ENCODE measurements at places on chromosomes 7 and 10. TPM values are rescaled to one million over a fixed set of nuclear protein-coding genes. Genes with fewer than 3 reads are reported as not detected.

COL26A1 gene
- total RNA-seq = 0.12 TPM

GRM3 gene
- not detected for total RNA-seq

AMPH gene
- total RNA-seq = 3.1 TPM

ACTR3C gene
- 0.07 TPM for total RNA-seq

GRID2IP gene
- total RNA-seq = 0.02 TPM

SHLD2 gene
- 20.9 TPM for total RNA-seq

FLNC gene
- 150 TPM for total RNA-seq

HOXA4 gene
- 4.9 TPM for total RNA-seq

GRCh38 chr7:112282476-112283188 lies 76.1 kb downstream of the ZNF277 start:
- DNase-seq = no peak

DNA sequence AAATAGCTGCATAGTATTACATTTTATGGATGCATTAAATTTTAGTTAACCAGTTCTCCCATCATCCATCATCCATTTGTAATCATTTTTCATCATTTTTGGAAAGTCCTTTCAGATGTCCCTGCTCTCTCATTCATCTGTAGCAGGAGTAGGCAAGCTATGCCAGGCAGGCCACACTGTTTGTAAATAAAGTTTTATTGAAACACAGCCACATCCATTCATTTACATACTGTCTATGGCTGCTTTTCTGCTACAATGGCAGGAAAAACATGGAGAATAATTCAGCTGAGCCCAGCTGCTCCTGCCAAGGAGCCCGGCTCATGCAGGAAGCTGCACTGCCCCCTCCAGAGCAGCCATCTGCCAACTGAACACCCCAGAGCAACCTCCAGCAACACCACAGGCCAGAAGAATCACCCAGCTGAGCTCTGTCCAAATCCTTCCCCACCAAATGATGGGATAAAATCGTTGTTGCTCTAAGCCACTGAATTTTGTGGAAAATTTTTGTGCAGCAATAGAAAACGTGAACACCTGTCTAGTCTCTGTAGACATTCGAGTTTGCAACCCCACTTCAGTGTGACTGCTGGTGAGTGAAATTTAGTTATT lies 19.6 kb downstream of the ITIH5 start:
- DNase-seq = no peak

- peak; percentile 65 for DNase-seq
Measured at GRCh38 chr7:1961701-1962276, 271.0 kb downstream of the MAD1L1 start.

- DNase-seq = no peak
Measured at GRCh38 chr7:98826387-98826786, 43.4 kb downstream of the TMEM130 start.

- DNase-seq = no peak
Measured at GRCh38 chr7:159004411-159004810, 140.3 kb downstream of the VIPR2 start.

- DNase-seq = no peak
Measured at GRCh38 chr10:77921395-77921794, 5.2 kb downstream of the DLG5 start.

GRCh38 chr7:130069179-130069977 lies 956 bp upstream of the KLHDC10 start:
- no peak for DNase-seq

- DNase-seq = no peak
Measured at GRCh38 chr10:112026438-112026837, 157.1 kb downstream of the GPAM start.

DNA sequence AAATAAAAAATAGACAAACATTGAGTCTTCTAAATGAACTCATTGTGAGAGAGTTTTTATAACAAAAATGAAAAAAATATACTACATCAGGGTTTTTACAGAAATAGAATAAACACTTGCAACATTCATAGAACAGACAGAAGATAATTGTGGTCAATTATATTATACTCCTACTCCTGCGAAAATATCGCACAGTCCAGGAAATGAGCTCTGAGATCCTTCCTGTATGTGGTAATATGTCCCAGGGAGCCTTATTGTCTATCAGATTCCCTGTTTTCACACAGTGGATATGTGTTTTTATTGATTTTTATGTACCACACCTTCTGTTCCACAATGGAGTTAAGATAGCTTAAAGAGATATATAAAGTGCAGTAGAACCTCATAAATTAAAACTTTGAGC lies 27.5 kb upstream of the RELN start:
- no peak for DNase-seq

- no peak for DNase-seq
Measured at GRCh38 chr10:130430291-130430690, 294.1 kb downstream of the GLRX3 start.

GRCh38 chr10:61280303-61280702 lies 172.9 kb downstream of the TMEM26 start:
- peak; percentile 77 for DNase-seq

DNA sequence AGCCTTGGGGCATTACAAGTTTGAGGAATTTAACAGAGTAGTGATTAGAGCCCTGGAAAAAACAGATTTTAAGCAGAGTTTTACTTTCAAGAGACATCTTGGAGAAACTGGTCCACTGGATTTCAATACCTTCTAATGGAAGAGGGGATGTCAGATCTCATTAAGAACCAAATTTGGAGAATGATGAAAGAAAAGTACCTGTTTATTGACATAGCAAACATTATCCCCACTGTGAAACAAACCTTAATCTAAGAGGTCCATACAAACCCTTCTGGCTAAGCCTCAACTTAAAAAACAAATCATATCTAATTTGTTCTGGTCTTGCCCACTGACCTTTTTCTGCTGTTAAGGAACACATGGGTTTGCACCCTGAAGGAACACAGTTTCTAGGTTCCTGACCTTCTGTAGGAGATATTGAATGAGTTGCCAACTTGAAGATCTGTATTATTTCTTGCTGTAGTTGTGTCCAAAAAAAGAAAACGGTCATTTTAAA lies 53.5 kb downstream of the LAMB1 start:
- DNase-seq = no peak

DNA sequence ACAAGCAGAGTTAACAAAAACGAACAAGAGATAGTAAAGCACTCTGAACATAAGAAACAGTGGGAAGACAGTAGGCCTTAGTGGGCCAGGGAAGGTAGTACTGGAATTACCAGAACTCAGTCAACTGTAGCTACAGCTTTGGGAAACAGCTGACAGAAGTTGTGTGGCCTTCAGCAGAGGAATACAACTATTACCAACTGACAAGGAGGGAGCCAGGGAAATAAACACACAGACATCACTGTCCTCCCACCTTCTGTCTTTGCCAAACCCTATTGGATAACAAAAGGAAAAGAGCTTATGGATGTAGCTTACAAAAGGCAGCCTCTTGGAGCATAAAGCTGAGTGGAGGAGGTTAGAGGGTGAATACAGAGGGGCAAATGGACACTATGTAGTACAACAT lies 15.4 kb downstream of the MICU1 start:
- DNase-seq = no peak

DNA sequence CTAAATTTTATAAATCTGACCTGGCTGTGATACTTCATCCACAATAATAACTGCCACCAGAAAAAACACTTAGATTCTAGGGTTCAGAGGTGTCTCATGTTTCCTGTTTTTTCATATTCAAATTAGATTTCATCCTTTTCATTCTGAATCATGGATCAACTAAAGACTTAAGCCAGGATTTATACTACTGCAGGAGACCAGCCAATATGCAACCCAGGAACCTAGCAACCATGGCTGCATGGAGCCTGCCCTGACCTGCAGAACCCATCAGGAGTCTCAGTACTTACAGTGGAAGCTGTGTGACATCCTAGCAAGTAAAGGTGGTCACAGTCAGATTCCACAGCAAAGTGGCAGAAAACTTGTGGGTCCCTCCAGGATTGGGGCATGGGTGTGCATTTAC lies 40.5 kb upstream of the RNF148 start:
- no peak for DNase-seq

GRCh38 chr7:87934699-87935383 lies 790 bp downstream of the ADAM22 start:
- peak; percentile 24 for DNase-seq

- DNase-seq = peak; percentile 79
Measured at GRCh38 chr7:117119192-117119924, 166.1 kb downstream of the ST7 start.

DNA sequence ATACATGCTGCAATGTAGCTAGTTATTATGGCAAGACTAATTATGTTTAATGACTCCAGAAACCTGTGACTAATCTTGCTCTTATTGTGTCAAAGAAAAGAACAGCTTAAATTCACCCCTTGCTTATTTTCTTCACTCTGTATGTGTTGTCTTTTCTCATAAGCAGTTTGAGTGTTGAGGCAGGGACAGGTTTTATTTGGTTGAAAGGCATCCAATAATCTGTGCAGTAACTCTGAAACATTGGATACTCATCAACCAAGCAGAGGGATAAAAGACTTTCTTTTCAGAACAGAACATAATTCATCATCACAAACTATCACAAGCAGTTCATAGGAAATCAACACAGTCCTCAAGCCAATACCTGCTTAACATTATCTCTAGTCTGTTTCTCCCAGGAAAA lies 797.6 kb upstream of the MBL2 start:
- no peak for DNase-seq

- no peak for DNase-seq
Measured at GRCh38 chr7:137798073-137798763, 48.6 kb downstream of the DGKI start.

DNA sequence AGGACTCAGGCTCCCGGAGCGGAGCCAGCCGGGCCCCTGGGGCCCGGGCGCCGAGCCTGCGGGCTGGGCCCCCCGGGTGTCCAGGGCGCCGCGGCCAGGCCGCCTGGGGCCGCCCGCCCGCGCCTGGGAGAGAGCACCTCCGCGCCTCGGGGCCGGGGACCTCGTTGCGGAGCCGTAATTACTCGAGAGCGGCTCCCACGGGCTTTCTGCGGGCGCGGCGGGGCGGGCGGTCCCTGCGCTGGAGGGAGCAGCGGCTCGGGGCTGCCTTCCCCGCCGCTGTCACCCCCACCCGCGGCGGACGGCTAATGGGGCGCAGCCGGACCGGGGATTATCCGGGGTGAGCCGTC lies 1.5 kb downstream of the GNB2 start:
- no peak for DNase-seq

DNA sequence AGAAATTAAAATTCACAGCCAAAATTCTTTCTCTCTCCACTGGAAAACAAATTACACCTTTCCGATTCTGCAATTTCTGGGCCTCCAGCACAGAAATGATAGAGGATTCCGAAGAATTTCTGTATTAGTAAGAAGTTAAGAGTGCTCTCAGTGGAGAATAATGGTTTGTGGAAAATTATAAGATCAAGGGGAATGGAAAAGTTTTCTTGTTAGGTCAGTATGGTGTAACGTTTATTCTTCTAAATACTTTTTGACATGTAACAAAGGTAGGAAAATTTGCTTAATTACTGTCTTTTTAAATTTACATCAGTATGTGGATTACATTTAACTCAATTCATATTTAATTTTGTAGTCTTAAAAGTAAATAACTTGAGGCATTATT lies 288.3 kb upstream of the NFE2L3 start:
- no peak for DNase-seq

GRCh38 chr7:1742555-1743303 lies 72.7 kb downstream of the ELFN1 start:
- DNase-seq = peak; percentile 24

DNA sequence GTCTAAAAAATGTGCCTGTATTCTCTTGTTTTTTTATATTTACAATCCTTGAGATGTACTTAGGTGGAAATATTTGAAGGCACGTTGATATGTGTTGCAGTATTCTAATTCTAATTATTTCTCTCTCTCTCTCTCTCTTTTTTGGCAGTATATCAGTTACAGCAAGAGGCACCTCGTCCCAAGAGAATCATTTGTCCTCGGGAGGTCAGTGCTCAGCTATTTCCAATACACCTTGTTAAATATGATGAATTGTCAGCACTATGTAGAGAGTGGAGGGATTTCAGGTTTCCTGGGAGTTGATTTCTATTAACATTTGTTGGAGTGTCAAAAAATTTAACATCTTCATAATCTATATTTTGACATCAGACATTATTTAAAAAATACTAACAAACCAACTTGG lies 173.2 kb downstream of the CHN2 start:
- DNase-seq = no peak

GRCh38 chr10:112912410-112912928 lies 37.6 kb upstream of the TCF7L2 start:
- no peak for DNase-seq

GRCh38 chr10:27578316-27578715 lies 74.2 kb downstream of the RAB18 start:
- no peak for DNase-seq

GRCh38 chr7:12154119-12154518 lies 57.0 kb upstream of the TMEM106B start:
- DNase-seq = no peak

GRCh38 chr7:9149499-9150082 lies 716.2 kb downstream of the NXPH1 start:
- DNase-seq = no peak

GRCh38 chr10:73159038-73159648 lies 8.7 kb downstream of the ECD start:
- peak; percentile 56 for DNase-seq

DNA sequence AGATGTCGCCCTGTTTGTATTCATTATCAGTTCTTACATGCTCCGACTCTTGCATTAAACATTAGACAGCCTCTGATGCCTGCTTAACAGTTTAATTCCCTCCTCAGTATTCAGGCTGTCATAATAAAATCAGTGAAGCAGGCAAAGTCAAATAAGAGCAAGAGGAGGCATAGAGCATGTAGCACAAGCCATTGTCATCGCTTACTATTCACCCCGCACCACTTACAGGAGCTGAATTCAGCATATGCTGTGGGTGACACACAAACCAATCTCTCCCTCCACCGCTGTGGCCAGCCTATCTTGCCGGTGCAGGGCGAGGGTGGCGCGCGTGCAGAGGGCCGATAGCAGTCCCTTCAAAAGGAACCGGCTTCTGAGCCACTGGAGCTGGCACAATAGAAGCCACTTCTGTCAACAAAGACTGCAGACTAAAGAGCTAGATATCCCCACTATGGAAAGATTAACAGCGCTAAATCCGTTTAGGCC lies 433.2 kb upstream of the MGMT start:
- DNase-seq = no peak

DNA sequence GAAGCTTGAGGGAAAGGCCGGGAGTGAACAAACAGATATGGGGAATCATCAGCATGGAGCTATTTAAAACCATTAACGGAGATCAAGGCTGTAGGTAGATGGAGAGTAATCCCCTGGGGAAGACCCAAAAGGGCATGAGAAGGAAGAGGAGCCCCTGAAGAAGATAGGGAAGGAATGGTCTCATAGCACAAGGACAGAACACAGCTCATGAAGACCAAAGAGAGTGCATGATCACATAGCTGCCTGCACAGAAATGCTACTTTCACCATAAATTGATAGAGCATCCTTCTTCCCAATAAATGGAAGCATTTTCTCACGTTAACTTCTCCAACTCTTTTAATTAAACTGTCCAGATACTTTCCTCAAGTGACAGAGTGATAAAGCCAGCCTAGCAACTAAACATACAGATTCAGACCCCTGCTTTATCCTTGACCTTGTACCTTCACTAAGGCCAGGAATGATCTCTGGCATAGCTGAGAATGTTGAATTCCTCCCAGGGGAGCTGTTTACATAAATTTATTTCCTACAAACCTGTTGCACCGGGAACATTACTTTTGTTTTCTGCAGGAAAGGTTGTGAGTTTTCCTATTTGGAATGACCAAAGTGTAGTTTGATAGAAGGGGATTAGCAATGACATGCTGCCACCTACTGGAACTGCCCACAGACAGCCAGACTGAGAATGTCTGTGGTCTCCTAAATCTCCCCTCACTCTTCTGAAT lies 110.8 kb upstream of the LRGUK start:
- peak; percentile 39 for DNase-seq
